ENCODE measurements at places on chromosomes 3 and 15.

GRCh38 chr3:149198611-149199010, 23.0 kb downstream of the CP start:
- DNase-seq, result no peak

GRCh38 chr3:57910990-57911389, 97.2 kb upstream of the FLNB start:
- no peak for DNase-seq

DNA sequence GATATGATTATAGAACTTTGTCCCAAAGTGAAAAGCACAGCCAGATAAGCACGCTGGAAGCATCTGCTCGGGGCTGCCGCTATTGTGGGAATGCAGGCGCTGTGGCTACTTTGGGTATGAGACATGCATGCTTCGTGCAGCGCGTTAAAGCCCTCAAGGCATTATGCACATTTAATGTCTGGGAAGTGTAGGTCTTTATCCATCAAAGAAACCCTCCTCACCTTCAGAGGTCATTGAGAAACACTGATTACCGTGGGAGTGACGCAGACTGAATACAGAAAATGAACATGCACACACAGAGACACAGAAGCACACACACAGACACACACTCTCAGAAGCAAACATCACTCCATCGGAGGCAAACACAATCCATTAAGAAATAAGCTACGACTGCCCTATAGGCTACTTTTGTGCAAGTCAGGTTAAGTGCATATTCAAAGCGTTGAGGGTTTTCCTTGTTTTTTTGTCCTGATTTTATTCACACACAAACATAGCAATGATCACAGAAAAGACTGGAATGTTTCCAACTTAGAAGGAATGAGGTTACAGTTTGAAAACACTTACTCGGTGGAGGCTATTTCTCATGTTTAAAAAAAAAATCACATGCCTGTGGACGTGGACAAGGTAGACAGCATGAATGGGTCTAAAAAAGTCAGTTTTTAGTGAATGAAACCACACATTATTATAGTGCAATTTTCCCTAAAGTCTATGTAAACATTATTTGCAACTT, 68.5 kb downstream of the PLCH1 start:
- DNase-seq, result no peak

DNA sequence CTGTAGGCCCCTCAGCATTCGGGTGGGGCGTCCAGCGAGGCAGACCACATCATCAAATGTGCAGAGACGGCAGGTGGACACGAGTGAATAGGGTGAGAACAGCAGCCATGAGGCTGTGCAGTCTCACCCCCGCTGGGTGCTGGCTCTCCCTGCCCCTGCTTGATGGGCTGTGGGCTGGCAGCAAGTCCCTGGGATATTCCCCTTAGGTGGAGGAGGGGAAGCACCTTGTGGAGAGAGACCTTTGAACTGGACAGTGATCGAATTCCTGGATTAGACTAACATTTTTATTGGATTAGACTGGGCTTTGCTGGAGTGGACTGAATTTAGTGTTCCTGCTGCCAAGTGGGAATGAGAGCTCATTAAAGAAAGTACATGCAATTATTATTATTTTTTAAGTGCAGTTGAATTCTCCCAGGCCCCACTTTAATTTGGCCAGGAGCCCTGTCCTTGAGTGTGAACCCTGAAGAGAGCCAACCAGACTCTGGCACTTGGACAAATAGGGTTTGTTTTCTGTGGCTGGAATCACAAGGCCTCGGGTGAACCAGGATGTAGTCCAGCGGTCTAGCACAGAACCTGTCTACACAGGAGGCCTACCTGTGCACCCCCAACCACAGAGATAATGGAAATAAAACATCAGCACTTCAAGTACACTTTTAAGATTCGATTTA, 193.1 kb downstream of the ABHD5 start:
- DNase-seq, result no peak

DNA sequence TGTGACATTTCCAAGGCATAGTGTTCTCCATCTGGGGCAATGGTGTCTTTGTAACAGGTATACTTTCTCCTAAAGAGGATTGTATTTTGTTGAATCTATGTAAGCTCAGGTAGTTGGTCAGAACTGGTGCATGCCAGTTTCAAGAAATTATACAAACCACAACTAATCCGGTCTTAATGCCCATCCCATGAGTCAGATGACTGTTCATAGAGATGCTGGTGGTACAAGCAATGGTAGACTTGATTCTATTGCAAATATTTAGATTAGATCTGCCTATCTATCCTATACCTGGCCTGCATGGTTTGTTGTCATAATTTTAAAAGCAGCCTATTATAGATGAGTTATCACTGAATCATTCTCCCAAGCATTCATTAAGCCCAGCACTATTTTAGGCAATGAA, 43.5 kb downstream of the ATP13A5 start:
- DNase-seq, result no peak

GRCh38 chr3:4749567-4750002, 229.7 kb upstream of the BHLHE40 start:
- no peak for DNase-seq

- DNase-seq, result no peak
Observed at GRCh38 chr3:42900226-42901072, 5.5 kb upstream of the ZNF662 start.

GRCh38 chr3:176611703-176612102, 585.6 kb downstream of the TBL1XR1 start:
- no peak for DNase-seq

- DNase-seq, result no peak
Observed at GRCh38 chr15:68299436-68299835, 21.9 kb downstream of the FEM1B start.

GRCh38 chr3:45098310-45098709, 47.9 kb downstream of the CDCP1 start:
- DNase-seq, result no peak

DNA sequence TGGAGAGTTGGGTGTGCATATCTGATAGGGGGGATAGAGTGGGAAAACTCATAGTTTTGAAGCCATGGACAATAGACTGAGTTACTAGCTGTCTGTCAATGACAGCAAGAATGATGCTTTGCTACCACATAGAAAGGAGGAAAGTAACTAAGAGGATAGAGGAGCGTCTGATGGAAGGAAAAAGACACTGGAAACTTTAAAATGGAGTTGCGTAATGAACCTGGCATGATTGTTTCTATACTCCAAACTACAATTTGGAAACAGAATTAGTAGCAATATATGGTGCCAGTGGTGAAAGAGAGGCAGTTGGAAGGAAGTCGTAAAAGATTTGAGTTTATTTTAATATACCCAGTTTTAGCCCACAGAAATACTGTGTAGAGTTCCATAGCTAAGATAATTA, 163.6 kb downstream of the TUSC7 start:
- no peak for DNase-seq

GRCh38 chr3:117692416-117692995, 982.9 kb downstream of the TUSC7 start:
- no peak for DNase-seq

DNA sequence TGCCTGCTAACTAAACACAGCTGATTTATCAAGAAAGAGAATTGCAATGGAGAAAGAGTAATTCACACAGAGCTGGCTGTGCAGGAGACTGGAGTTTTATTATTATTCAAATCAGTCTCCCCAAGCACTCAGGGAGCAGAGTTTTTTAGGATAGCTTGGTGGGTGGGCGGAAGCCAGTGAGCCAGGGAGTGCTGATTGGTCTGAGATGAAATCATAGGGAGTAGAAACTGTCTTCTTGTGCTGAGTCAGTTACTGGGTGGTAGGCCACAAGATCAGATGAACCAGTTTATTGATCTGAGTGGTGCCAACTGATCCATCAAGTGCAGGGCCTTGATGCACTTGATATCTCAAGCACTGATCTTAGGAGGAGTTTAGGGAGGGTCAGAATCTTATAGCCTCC, 891.9 kb upstream of the CADM2 start:
- DNase-seq, result no peak

DNA sequence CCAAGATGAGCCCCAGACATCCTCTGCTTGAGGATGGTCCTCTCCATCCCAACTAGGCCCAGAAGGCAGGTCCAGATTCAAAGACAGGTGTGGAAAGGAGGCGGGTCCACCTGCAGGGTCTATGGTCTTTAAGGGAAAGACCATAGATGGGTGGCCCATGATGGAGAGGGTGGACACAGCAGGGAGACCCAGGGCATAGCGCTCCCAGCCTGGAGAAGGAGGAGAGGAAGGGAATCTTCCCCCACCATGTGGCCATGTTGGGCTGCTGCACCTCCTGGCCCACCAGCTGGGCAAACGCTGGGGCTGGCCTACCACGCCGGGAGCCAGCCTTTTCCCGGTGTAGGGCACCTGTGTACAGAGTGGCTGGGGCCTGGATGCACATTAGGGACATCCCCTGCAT, 265.2 kb upstream of the TLE3 start:
- DNase-seq, result no peak

DNA sequence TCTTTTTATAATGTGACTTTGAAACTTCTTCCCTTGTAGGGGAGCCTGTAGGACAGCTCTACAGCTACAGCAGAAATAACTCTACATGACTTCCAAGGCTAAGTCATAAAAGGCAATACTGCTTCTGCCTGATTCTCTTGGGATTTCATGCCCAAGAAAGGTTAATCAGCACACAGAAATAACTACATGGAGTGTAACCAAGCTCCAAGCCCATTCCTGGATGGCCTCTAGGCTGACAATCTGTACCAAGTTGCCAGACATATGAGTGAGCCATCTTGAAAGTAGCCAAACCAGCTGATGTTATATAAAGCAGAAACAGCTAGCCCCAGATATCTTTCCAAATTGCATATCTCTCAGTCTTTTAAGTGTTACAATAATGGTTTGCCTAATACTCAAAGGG, 75.8 kb upstream of the OSTN start:
- no peak for DNase-seq

GRCh38 chr15:60590935-60591495, 112.1 kb upstream of the ICE2 start:
- DNase-seq, result no peak

- no peak for DNase-seq
Observed at GRCh38 chr3:134485075-134485717, 589 bp downstream of the ANAPC13 start.

DNA sequence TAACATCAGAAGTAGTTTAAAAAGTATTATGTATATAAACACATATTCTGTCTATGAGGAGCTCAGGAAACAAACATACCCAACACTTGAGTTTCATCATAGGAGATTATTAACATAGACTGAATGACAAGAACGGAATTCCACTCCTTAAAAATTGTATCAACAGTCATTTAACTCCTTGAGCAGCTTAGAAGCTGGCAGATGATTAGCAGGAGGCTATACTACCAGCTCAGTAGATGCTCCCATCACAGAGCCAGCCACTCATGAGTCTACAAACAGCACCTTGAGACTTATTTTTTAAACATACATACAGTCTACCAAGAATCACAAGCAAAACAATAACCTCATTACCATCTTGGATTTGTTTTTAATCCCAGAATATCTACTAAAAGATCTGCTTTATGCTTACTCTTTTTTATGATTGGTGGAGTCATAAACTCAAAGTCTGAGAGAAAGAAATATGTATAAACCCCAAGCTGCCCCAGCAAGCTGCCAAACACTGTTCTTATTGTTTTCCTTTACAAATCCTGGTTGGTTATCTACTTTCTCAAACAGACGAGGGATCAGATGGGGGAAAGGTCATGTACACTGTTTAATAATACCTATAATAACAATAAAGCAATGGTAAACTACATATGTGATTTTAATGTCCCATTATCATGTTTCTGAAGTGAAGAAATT, 59.5 kb downstream of the CBLB start:
- DNase-seq, result no peak

- no peak for DNase-seq
Observed at GRCh38 chr3:2372306-2372705, 273.6 kb downstream of the CNTN4 start.

- DNase-seq, result no peak
Observed at GRCh38 chr15:37733628-37734027, 200.8 kb upstream of the TMCO5A start.

- DNase-seq, result no peak
Observed at GRCh38 chr15:85496551-85497171, 116.3 kb downstream of the AKAP13 start.

GRCh38 chr3:50264964-50265485, 3.9 kb upstream of the SEMA3B start:
- no peak for DNase-seq

DNA sequence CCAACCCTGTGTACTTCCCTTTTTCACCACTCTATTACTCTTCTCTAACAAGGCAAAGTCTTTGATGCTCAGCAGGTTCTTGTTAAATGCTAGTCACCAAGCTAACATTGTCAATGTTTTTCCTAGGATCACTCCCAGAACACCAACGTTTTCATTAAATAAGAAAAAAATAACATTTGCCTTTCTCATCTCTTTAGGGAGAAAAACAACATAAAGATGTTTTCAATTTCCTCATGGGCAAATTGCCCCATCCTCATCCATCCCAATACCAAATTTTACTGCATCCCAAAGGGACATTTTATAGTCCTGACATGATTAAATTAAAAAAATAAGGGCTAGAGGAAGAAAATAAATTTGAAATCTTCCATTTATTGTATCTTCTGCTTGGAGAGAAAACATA, 106.5 kb downstream of the SUCNR1 start:
- no peak for DNase-seq

DNA sequence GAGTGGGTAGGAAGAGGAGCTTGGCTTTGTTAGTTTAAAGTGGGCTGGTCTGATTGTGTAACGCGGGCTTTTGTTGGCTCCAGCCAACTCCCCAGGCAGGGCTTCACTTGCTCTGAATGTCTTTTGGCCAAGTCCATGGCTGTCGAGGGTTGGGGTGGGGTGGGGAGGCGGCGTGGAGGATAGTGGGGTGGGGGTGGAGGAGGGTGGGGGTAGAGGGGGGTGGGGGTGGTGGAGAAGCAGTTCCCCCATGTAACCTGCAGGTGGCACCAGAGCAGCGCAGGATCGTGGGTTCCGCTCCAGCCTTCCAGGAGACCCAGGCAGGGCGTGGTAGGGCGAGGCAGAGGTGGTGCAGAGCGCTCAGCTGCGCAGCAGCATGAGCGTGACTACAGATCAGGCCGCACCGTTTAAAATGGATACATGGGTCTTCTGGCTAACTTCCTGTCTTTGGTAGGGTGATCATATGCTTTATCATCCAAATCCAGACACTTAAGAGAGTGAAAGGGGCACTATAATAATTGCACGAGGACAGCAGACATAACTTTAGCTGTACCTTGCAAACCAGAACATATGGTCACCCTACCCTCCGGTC, 28.3 kb downstream of the GOLGA6A start:
- peak; percentile 54 for DNase-seq

DNA sequence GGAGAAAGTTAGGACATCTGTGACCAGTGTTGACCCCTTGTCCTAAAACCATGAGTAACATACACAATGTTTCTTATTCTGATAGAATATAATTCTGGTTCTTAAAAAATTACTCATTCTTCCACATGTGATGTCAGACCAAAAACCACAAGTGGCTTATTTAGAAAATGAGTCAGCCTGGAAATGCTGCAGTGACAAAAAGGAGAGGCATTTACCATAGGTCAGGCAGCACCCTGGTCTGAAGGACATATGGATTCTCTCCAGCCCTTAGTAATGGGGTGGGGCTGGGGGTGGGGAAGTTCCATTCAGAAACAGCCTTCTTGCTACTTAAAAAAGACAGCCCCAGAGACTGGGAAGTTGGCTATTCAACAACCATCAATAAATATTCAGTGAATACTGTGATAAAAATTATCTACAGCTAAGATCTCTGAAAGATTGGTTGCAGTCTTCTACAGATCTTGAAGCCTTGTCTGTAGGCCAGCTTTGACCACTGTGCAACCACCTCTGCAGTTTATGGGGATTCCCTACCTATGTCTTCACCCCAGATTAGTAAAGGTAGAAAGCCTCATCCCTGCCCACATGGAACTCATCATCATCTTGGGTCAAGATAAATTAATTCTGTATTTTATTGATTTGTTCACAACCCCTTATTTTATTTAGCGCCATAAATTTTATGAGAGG, 34.9 kb upstream of the TIMP4 start:
- DNase-seq, result no peak
